NCI-H2081 treated with DMSO at 0.1 percent for 48 hours (cell line): ENCODE measurements at places on chromosomes 2 and 18.

DNA sequence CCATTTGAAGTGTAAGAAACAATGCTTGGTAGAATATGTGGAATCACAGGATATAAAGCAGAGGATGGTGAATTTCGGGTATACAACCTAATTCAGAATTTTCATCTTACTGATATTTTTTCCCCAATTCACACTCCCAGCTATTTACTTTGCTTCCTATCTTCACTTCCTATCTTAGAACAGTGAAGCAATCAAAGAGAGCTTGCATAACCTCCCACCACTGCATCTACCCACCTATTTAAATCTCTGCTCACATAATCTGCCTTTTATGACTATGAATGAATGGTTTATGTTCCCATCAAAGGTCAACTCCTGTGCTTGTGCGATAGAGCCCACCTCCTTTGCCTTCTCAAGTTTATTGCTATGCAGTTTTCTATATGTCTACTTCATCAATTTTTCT is 3.3 kb downstream of the RMDN2 start:
- no peak for DNase-seq

- DNase-seq, result no peak
These were observed 1492.5 kb upstream of the TMEFF2 start for GRCh38 chr2:193687195-193687594.

GRCh38 chr2:201152999-201153815 is 29.7 kb upstream of the CASP10 start:
- no peak for DNase-seq

GRCh38 chr2:234025466-234025865 is 25.0 kb upstream of the SPP2 start:
- no peak for DNase-seq

- no peak for DNase-seq
These were observed 713.2 kb upstream of the GYPC start for GRCh38 chr2:125942585-125943424.

DNA sequence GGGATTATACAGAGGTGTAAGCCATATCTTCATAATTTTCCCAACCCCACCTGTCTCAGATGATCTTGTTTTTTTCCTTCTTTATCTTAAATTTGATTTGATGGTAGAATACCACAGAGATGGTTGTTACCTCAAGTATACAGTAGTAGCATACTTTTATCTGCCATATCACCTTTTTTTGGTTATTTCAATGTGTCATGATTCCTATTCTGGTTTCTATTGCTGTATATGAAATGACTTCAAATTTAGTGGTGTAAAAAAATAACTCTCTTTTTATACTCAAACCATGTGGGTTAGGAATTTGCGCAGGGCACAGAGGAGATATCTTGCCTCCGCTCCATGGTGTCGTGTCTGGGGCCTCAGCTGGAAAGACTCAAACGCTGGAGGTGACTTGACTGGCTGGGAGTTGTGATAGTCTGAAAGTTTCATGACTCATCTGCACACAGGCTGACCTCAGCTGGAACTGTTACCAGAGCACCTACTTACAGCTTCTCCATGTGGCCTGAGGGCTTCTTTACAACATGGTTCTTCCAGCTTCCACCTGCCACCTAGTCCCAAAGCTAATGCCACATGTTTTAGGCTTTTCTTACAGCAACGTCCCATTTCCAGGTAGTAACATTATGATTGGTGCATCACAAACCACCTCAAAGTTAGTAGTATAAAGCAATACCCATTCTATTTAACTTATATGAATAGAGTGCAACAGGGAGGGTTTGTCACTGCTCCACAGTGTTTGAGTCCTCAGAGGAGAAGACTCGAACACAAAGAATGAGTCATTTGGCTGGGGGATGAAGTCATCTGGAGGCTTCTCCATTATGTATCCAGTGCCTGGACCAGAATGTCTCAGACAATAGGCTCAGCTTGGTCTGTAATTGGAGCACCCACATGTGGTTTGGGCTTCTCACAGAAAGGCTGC is 82.3 kb upstream of the XPO1 start:
- DNase-seq, result no peak

GRCh38 chr2:165203689-165204559 is at the start of gene SCN3A:
Gene SCN3A, minus strand, starts transcription at chr2:165204050. Its CDS starts 27,656 bp downstream, at chr2:165176394.
- DNase-seq, result peak; percentile 88

DNA sequence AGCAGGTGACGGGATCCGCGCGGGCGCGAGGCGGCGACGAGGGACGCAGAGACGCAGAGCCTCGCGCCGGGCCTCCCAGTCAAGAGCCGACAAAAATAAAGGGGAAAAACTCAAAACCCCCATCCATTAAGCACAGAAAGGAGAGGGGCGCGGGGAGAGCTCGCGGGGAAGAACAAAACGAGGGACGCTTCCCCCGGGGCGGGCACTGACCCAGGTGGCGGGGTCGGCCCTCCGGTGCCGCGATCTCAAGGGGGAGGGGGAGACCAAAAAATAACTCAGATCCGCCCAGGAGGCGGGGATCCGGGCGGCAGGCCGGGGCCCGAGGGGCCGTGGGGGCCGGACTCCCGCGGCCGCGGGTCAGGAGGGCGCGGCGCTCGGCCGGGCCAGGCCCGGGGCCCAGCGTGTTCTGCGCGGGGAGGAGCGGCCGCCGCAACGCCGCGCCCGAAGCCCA is 597 bp downstream of the RNF103 start:
- DNase-seq, result no peak

- no peak for DNase-seq
These were observed 119.1 kb downstream of the UXS1 start for GRCh38 chr2:106075048-106075447.

- DNase-seq, result no peak
These were observed 185.6 kb upstream of the SMAD2 start for GRCh38 chr18:48116017-48116416.

- no peak for DNase-seq
These were observed 1171.1 kb upstream of the CRIM1 start for GRCh38 chr2:35184471-35184870.

- no peak for DNase-seq
These were observed 74.6 kb downstream of the CD8B2 start for GRCh38 chr2:106561803-106562202.

- DNase-seq, result no peak
These were observed 132.2 kb downstream of the SEPTIN10 start for GRCh38 chr2:109481599-109481998.

DNA sequence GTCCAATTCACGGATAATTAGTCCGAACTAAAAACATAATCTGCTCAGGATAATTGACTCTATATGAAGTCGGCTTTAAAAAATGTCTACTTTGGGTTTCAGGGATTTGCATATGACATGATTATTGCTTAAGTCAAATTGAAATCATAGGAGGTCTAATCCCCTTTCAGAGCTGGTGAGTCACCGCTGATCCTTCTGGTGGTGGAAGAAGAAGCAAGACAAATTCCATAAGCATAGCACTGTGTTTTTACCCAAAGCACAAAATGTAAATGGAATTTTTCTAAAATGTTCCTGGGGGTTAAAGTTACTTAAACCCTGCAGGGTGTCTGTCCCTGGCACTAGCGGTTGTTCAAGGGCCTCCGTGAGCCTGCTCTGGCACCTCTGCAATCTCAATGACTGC is 460.2 kb downstream of the LRATD1 start:
- no peak for DNase-seq

- DNase-seq, result no peak
These were observed 473.6 kb downstream of the NUP35 start for GRCh38 chr2:183597841-183598240.

DNA sequence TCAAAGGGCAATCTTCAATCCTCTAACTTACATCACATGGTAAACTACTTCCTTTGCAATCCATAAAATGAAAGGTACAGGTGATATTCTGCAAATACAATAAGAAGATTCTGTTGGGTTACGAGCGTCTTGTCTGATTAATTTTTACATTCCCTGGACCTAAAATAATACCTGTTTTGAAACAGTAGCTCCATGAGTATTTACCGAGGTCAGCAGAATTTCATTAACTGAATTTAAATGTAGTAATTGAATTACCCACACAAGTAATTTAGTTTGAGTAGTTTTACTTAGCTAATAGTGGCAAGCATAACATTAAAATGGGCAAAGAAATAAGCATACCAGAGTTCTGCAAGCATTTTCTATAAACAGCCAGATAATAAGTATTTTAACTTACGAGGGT is 652.0 kb downstream of the DPP10 start:
- DNase-seq, result no peak

- no peak for DNase-seq
These were observed 327.1 kb downstream of the CMPK2 start for GRCh38 chr2:6538607-6539006.

DNA sequence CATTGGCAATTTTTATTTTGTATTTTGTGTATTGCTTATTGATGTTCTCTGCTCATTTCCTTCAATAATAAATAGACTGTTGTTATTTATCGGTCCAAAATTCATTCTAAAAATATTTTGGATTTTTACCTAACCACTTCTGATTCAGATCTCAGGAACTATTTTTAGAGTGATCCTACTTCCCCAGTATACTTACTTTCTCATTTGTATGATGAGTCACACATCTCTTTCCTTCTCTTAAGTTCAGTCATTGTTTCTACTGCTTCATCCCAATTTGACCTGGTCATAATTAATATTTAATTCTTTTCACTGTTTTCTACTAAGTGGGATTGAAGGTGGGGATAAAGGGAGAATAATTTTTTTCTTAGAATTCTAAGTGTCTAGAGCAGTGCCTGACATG is 75.1 kb downstream of the AGPS start:
- no peak for DNase-seq

DNA sequence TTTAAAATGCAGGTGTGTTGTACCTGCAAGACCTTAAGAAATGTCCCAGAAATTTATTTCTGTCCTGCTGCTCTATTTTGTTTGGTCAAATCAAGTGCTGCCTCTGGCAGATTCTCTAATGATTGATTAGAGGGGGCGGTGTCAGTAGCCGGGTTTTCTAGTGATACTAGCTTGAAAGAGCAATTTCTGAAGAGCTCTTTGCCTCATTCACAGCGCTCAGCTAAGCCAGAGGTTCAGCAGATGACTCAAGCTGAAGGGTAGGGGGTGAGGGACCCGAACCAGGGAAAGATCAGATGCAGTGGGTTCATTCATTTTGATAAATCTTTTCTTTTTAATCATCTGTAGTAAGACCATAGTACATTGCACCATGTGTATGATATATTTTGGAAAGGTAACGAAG is 15.0 kb downstream of the ZBTB7C start:
- no peak for DNase-seq
